ENCODE measurements at places on chromosomes 13 and 19. TPM values are rescaled to one million over a fixed set of nuclear protein-coding genes. Genes with fewer than 3 reads are reported as not detected.

The MCEMP1 gene
- total RNA-seq: not detected

The ANGPTL8 gene
- not detected for total RNA-seq

The TSC22D1 gene
- total RNA-seq: 111 TPM

The ZNF607 gene
- 12.7 TPM for total RNA-seq

The LGALS4 gene
- total RNA-seq: not detected

The AZU1 gene
- total RNA-seq: 2.2 TPM
